AG10803 (cell line): ENCODE measurements at places on chromosomes 7 and 10.
A peak's percentile ranks its signal among the peaks of the same experiment; 100 is the strongest.

GRCh38 chr7:117155694-117156093 is 167.2 kb downstream of the WNT2 start:
- DNase-seq, result no peak

DNA sequence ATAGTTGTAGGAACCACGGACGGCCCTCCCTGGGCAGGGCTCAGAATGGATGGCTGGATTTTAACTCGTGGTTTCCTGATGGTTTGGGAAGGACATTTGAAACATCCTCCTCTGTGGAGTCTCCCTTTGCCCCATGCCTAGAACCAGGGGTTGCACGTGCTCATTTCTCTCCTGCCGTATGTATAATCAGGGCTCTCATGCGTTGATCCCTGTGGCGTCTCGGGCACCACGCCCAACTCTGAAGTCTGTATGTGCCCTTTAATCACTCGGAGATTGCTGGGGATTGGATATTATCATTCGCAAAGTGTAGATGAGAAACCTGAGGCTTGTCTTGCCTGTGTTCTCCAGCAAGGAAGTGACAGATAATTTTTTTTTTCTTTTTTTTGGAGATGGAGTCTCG is 257.1 kb downstream of the CAMK1D start:
- no peak for DNase-seq

DNA sequence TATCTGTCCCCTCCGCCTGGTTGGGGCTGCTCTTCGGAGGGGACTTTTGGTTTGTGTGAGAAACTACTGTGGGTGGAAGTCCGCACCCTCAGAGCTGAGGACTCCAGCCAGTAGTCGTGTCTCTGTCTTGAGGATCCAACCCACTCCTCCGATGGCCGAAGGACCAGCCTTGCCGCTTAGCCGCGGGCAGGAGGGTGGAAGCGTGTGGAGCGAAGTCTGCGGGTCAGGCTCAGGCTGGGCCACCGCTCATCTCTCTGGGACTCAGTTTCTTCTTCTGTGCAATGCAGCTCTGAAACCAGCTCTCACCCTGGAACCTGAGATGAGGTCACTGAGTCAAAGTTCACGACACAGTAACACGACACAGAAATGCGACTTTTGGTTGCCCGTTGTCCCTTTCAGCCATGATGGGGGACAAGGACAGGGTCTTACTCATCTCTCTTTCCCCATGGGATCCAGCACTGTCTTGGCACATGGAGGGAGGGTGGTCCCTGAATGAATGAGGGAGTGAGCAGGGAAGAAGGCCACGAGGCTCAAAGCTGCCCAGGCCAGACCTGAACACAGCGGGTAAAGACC is 133.3 kb upstream of the PODXL start:
- DNase-seq, result no peak

GRCh38 chr7:129084801-129085551 is 30.1 kb upstream of the TNPO3 start:
- DNase-seq, result no peak

DNA sequence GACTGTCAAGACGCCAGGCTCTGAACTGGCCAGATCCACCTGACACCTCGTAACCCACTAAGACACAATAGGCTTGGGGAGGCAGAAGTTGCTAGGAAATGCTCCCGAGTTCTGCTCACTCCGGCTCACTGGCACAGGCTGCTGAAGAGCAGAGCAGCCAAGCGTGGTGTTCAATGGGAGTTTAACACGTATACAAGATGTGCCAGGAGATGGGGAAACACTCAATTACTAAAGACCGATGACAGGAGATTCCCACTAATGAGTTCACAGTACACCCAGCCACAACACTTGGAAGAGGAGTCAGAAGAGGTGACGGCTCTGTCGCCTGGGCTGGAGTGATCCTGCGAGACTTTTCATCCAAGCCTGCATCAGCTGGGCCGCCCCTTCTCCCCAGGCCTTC is 303.4 kb downstream of the GFRA1 start:
- peak; percentile 66 for DNase-seq

DNA sequence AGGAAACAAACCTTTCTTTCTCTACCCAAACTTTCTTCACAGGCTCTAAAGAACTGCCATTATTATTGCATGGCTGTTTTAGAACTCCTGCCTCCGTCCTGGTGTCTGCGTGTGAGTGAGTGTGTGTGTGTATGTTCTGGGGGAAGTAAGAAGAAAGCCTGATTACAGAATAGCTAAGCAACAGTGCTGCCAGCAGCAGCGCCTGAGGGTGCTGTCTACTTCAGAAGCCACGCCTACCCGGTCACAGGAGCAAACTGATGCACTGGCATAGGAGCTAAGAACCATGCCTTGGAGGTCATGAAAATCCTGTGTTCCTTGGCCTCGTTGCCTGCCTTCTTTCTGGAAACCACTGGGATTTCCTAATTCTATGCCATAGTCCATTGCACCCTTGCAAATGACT is 25.2 kb downstream of the LIPK start:
- no peak for DNase-seq

DNA sequence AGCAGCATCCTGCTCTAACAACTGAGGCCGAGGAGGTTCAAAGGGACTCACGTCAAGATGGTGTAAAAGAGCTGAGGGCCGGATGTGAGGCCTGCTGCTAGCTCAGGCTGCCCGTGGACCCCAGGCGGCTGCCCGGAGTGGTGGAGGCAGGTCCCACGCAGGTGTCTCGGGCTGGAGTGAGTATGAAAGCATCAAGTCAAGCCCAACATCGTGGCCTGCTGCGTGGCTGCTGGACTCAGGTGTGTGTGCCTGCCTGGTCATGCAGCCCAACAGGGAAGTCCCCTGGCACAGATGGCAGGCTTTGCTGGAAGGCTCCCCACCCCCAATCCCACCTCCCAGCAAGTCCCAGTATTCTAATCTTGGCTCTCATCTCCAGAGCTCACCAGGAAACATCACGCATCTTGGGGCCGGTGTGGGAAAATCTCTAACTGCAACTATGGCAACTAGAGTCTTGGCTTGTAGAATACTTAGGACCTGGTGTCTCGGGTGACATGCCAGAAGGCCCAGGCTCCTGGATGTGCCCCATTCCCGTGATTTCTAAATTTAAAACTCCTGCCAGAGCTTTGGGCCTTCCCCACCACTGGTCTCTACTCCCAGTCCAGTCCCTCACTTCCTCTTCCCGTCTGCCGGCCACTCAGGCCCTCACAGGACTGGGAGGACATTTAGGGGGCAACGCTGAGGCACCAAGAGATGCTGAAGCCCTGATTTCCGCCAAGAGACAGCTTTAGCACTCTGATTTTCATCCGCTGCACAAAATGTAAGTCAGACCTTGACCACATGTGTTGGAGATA is 85.9 kb downstream of the PRKAG2 start:
- no peak for DNase-seq

DNA sequence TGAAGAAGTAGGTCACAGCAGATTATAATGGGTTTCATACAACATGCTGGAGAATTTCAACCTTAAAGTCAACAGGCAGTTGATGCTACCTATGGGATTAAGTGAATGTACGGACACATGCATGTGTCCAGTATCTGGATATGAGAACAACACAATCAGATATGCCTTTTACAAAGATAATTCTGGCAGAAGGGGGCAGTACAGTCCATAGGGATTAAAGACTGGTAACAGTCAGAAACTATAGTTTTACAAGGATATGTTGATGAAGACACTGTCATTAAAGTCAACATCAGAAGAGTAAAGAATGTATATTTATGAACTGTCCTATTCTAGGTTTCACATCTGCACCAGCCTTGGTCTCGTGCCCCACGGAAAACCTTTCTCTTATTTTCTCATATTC is 41.5 kb downstream of the ANKMY2 start:
- peak; percentile 15 for DNase-seq

GRCh38 chr10:130079614-130080460 is 30.8 kb downstream of the C10orf143 start:
- no peak for DNase-seq

GRCh38 chr10:22320591-22321155 is at the start of gene BMI1:
Gene BMI1, plus strand, starts transcription at chr10:22321099. Its CDS starts 5,351 bp downstream, at chr10:22326450.
- peak; percentile 75 for DNase-seq

- DNase-seq, result no peak
Observed at GRCh38 chr7:155495440-155496248, 37.7 kb downstream of the EN2 start.

DNA sequence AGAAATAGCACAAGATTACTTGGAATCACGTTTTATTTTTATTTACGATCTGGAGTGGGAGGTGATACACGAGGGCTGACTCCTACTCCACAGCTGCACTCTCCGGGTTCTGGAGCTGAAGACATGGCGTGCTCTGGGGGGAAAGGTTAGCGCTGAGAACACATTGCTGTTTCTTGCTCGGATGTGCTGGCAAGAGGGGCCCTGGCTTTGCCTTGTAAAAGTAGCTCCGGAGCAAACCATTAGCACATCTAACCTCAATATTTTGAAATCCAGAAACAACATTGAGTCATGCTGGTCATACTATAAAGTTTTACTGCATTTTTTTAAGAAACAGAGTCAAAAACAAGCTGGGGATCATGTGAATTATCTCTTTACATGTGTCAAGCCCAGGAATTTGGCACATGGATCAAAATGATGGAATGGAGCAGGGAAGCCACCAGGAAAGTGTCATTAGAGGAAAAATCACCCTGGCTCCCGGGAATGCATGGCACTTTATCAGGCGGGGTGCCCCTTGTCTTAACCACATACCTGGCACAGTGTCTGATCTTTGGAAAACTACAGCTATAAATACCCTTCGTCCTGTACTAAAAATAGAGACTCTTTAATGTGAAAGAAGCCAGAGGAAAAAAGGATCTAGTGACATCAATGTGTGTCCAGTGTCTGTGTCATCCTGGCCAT is 31.6 kb upstream of the LYZL1 start:
- DNase-seq, result peak; percentile 93

- no peak for DNase-seq
Observed at GRCh38 chr10:79433324-79434222, 11.9 kb downstream of the ZCCHC24 start.

DNA sequence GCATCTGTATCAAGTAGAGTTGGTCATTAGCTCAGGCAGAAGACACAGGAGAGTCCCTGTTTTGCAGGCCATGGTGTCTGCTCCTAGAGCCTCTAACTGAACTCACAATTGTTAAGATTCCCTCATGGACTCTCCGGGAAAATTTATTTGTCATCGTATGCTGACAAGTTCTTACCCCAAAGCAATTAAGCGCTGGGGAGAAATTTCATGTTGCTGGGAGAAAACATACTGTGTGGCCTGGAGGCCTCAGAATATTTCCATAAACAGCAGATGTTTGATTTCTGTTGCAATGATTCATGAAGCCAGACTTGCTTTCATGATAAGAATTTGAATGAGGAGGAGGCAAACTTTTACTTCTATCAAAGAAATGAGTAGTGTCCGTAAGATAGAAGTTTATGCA is 583.2 kb downstream of the GATA3 start:
- DNase-seq, result no peak

DNA sequence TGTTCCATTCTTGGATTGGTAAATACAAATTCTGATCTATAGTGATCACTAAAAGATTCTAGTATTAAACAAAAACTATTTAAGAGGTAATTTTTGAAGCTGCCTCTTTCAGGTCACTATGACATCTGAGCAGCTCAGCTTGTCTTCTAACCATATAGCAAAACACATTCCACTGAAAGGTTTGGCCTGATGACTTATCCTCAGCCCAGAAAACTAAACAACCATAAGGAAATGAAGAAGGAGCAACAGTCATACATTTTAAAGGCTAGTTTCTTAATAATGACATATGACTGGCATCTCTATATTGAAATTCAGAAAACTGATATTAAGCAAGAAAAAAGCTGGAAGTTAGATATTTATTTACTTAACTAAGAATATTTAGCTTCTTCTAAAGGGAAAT is 24.6 kb downstream of the NT5C2 start:
- peak; percentile 37 for DNase-seq

GRCh38 chr10:49381111-49381900 is 14.6 kb downstream of the DRGX start:
- DNase-seq, result no peak

DNA sequence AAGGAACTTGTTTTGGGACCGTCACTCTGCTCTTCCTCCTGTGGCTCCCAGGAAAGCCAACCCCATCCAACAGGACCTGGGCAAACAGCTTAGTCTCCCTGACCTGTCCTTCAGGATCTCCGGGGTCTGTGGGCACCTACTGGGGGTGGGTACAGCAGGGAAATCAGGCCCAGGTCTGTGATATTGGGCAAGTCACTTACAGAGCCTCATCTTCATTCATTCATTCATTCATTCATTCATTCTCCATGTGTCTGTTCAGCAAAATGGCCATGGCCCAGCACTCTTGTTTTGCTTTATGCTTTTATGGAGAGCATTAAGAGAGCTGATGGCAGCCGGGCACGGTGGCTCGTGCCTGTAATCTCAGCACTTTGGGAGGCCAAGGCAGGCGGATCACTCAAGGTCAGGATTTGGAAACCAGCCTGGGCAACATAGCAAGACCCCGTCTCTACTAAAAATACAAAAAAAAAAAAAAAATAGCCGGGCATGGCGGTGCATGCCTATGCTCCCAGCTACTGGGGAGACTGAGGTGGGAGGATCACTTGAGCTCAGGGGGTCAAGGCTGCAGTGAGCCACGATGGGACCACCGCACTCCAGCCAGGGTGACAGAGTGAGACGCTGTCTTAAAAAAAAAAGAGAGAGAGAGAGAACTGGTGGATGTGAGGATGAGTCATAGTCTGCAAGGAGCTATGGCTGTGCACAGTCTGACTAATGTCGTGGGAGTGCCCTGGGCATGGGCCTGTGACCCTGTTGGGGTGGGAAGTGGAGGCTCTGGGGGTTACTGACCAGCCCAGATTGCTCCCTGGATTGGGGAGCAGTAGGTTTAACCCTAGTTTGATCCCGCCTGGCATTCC is 54.3 kb downstream of the CLIP2 start:
- peak; percentile 67 for DNase-seq

DNA sequence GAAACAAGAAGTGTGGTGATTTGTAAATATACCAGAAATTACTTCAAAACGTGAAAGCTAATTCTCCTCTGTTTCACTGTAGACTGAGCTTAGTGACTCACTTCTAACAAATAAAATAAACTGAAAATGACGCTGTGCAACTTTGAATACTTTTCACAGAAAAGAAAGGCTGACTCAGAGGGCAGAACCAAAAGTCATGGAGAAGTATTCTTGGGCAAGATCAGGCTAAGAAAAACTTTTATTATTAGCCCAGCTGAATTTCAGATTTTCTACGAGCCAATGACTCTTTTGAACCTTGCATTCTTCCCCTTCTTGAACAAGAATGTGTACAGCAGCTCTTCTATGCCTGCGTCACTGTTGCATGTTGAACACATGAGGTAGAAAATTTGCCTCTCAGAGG is 527.3 kb upstream of the GHITM start:
- DNase-seq, result peak; percentile 7

DNA sequence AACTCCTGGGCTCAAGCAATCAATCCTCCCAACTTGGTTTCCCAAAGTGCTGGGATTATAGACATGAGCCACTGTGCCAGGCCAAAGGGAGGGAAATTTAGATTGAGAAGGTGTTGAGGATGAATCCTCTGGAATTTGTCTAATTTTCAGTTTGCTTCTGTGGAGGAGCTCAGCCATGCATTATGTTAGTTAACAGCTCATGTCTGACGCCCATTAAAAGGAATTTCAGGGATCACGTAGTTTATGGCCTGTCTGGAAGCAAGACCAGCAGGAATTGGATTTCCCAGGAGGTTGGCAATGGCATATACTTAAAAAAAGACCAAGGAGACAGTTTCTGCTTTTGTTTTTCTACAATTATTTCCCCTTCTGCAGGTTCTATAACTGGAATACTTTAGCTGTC is 165.7 kb downstream of the OTUD1 start:
- DNase-seq, result no peak
